ENCODE measurements at places on chromosomes 1 and 21.

- DNase-seq: no peak
Observed at GRCh38 chr21:22842875-22843274, 1844.7 kb downstream of the NCAM2 start.

DNA sequence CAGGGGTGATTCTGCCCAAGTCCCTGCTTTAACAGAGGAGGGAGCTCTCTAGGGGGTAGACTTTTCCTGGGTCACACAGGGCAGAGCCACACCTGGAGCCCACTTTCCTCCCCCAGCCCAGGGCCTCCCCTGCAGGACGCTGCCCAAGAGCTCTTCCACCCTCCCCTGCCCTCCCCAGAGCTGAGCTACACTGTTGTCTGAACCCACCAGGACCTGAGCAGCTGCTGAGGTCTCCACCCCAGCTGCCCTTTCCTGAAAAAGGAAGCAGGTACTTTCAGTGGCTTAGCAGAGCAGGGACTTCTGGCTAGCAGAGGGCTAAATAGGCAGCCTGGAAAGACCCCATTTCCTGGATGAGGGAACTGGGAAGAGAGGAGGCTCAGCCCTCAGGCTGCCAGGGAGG is 169.3 kb upstream of the ETV3 start:
- no peak for DNase-seq

- DNase-seq: no peak
Observed at GRCh38 chr1:1599030-1599934, 653 bp downstream of the FNDC10 start.

DNA sequence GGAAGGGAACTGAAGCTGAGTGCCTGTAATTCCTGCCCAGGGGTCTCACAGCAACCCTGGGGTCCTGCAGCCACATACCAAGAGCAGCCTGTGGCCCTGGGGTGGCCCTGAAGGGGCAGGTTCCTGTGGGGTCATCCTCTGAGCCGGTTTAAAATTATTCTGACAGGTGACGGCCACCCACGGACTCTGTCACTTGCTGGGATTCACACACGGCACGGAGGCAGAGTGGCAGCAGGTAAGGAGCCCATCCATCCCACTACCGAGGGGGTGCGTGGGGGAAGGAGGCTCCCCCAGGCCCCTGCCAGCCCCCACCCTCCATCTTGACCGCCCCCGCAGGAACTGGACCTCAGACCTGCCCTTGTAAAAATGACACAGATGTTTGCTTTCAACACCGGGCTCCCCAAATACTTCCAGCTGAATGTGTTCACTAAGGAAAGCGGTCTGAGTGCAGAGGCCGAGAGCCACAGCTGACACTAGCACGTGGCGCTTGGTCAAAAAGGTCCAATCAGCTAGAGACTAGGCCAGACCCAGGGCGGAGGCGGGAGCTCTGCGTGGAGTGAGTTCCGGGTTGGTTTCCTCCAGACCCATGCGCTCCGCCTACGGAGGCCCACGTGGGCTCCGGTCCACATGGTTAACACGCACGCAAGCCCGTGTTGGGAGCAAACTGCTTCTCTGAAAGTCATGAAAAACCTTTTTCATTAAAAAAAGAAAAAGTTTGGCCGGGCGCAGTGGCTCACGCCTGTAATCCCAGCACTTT is 10.0 kb downstream of the YBEY start:
- DNase-seq: no peak

DNA sequence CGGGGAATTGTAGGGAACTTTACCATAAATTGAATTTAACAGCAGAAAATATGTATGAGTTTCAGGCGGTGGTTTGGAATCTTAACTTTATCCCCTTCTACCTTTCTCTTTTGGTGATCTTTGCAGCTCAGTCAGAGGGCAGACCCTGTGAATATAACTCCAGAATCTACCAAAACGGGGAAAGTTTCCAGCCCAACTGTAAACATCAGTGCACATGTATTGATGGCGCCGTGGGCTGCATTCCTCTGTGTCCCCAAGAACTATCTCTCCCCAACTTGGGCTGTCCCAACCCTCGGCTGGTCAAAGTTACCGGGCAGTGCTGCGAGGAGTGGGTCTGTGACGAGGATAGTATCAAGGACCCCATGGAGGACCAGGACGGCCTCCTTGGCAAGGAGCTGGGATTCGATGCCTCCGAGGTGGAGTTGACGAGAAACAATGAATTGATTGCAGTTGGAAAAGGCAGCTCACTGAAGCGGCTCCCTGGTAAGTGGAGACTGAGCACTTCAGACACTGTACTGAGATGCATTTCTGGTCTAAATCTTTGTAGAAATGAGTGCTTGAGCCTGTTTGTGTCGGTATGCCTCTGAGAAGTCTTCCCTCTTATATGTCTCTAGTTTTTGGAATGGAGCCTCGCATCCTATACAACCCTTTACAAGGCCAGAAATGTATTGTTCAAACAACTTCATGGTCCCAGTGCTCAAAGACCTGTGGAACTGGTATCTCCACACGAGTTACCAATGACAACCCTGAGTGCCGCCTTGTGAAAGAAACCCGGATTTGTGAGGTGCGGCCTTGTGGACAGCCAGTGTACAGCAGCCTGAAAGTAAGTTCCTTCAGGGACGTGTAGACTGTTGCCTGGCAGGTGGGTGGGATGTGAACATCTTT is 1.5 kb downstream of the CCN1 start:
- DNase-seq: no peak

GRCh38 chr1:218739426-218739825 is 394.3 kb downstream of the TGFB2 start:
- no peak for DNase-seq

GRCh38 chr1:40706626-40707025 is 15.1 kb downstream of the NFYC start:
- no peak for DNase-seq

DNA sequence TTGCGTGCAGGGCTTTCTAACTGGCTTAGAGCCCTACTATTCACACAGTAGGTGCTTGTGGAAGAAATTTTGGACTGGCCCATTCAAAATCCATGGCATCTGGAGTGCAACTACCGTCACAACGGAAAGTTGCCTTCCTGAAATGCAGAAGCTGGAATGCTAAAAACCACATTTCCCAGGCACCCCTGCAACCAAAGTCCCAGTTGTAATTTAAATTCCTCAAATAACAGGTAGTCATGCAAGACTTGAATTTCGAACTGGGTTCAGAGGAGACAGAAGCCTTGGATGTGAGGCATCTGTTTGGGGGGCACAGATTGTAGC is 186.7 kb downstream of the TOMM20 start:
- no peak for DNase-seq

GRCh38 chr1:57163325-57163724 is 197.5 kb upstream of the C8B start:
- DNase-seq: no peak

GRCh38 chr1:61130338-61131000 is 48.1 kb downstream of the NFIA start:
- no peak for DNase-seq

DNA sequence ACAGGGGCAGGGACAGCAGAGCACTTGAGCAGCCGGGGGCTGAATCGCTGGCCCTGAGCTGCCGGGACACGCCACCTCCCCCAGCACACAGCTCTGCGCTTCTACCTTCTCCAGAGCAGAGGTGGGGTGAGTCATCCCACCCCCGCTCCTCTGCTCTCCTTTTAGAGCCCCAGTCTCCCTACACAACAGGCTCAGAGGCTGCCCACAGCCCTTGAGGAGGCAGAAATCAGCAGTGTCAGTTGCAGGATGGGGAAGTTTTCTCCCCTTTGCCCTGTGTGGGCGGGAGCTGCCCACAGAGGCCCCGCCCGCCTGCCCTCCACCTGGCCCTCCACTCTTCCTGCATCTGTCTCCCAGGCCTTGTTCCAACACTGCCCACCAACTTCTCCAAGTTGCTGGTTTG is 94.6 kb downstream of the STUM start:
- peak; percentile 88 for DNase-seq

GRCh38 chr1:59316497-59317128 is 19.7 kb downstream of the FGGY start:
- no peak for DNase-seq

DNA sequence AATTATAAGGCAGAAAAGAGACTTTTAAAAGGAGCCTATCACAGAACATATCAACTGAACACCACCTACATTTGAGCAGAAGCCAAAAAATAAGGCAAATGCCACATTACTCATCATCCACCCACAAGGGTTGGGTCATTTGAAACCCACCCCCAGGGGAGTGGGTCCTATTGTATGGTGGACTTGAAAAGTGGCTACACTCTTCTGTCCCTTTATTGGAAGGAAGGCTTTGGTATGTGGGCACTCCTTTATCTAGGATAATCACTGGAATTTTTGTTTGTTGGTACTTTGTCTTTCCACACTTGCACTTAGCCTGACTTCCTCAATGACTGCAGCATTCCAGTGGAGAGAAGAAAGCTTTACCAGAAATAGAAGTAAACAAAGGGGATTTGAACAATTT is 157.2 kb upstream of the COL11A1 start:
- no peak for DNase-seq

- no peak for DNase-seq
Observed at GRCh38 chr21:42545745-42546144, 32.1 kb downstream of the SLC37A1 start.

GRCh38 chr21:41966041-41966833 is 12.4 kb upstream of the C2CD2 start:
- no peak for DNase-seq

- no peak for DNase-seq
Observed at GRCh38 chr1:244354810-244355278, 96.9 kb downstream of the ADSS2 start.

DNA sequence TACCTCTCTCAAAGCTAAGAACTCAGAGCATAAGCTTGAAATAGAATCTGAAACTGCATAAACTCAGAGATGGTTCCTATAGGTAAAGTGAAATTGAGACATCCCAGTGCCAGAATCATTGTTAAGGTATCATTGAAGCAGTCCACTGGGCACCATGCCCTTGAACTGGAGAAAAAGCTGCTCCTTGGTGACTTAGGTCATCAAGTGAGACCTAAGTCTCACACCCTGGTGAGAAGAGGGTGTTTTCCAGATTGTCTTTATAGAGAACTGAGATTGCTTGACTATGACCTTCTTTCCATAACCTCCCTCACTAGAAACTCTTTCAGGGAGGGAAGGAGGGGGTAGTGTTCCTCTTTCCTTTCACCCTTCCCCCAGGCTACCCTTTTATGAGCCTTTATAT is 9.4 kb upstream of the ATP6V1G3 start:
- DNase-seq: no peak

DNA sequence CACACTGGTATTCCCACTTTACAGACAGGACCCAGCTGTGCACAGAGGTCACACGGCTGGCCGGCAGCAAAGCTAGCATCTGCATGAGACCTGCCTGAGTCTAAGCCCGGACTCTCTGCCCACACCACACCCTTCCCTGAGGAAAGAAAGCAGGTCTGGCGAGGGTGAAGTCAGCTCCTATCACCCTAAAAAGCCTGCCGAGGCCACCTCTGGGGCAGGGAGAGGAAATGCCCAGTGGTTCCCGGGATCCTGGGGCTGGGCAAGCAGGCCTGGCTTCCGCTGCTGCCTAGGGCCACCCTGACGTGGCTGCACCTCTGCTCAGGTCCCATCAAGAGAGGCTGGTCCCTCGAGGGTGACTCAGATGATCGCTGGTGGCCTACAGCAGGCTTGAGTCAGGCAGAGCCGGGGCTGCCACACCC is 42.2 kb downstream of the RAP1GAP start:
- DNase-seq: peak; percentile 79

DNA sequence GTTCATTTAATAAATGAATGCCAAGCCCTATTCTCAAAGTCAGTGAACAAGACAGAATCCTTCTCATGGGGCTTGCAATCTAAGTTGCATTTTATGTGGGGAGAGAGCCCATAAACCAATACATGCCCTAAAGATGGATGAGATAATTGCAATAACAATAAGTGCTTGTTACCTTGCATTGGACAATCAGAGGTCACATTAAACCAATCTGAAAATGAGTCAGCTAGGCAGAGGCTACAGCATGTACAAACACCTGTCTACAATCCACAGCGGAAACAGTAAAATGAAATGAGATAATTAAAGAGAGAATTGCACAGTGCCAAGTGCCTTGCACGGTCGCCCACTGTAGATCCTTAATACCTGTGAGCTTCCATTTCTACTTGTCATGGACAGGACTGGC is 7.4 kb upstream of the IGFN1 start:
- no peak for DNase-seq

- no peak for DNase-seq
Observed at GRCh38 chr21:15753741-15754140, 24.0 kb downstream of the USP25 start.

GRCh38 chr1:235156740-235157139 is 4.3 kb downstream of the RBM34 start:
- DNase-seq: no peak

- DNase-seq: no peak
Observed at GRCh38 chr1:3911981-3912808, 12.1 kb upstream of the C1orf174 start.

DNA sequence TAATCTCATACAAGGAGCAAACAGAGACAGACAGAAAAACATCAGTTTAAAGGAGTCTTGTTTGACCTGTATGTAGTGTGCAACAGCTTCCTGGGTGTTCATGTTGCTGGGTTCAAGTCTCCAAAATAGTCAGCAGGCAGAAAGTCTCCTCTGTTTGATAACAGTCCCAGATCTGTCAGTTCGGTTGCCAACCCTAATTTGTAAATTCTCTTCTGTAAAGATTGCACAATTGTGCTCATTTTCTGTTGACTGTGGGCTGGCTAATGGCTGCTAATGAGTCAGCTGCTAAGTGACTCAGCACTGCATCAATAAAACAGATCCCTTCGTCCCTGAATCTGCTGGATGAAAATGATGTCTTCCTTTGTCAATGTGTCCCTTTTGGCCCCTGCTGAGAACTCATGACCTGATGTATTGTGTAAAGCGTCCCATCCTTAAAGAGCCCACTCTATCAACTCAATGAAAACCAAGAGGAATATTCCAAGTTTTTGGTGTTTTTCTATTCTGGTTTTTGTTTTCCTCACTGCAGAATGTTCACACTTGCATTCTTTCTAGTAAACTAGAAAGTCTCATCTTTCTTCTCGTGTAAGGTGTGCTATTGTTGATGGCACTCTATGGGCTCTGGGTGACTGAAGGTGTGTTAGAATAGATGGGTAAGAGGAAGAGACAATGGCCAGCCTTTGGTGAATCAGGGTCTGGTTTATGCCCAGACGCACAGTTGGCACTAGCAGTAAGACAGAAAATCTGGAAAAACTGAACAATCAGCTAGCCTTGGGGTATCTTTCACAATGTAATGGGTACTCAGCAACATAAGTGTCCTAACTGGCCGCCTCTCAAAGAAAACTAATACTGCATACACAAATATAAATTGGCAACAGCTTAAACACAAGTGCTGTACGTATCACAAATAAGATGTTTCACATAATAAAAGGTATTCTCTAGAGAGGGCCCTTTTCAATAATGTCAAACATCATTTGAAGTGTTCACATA is 75.1 kb upstream of the SIPA1L2 start:
- peak; percentile 47 for DNase-seq

GRCh38 chr1:218301217-218301616 is 16.1 kb downstream of the RRP15 start:
- DNase-seq: no peak

Data from H54 (cell line).